ENCODE measurements at places on chromosomes 12 and 14.

- DNase-seq: no peak
Observed at GRCh38 chr14:78090864-78091263, 79.3 kb upstream of the NRXN3 start.

DNA sequence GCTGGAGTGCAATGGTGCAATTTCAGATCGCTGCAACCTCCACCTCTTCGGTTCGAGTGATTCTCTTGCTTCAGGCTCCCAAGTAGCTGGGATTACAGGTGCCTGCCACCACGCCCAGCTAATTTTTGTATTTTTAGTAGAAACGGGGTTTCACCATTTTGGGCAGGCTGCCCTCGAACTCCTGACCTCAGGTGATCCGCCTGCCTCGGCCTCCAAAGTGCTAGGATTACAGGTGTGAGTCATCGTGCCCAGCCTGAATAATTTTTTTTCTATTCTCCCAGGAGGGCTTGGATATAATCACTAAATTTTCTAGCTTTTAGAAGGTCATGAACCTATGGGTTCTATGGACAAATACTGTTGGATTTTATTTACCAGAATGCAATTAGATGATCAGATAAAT, 44.7 kb upstream of the GNPNAT1 start:
- no peak for DNase-seq

DNA sequence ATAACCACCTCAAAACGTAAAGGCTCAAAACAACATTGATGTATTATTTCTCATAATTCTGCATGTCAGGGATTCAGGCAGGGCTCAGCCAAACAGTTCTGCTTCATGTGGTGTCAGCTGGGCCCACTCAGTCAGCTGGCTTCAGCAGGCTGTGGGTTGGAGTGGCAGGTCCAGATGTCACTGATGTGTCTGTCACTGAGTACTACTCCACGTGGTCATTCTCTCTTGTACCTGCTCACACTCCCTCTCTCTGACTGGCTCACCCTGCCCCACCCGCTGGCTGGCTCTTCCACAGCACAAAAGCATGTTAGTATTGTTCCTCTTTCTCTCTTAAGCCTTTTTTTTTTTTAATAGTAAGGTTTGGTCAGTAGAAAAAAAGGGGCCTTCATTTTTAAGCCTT, 182.4 kb downstream of the DICER1 start:
- no peak for DNase-seq

DNA sequence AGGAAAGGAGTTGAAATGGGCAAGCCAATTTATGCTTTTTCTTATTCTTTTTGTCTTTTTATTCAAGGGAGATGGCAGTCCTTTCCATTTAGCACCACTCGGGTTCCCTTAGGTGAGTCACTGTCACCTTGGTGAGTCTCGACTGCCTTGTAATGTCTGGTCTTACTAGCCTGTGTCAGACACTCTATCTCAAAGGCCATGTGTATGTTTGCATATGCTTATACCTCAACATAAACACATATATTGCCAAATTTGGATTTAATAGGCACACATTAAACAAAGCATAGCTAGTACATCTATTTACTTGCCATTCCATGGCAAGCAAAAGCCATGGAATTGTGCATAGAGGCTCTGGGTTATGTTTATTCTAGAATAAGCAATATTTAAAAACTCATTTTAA, 624.9 kb upstream of the FOXG1 start:
- DNase-seq: no peak

- no peak for DNase-seq
Observed at GRCh38 chr12:49094975-49095365, 369 bp upstream of the DHH start.

- no peak for DNase-seq
Observed at GRCh38 chr12:128909653-128910052, 56.4 kb downstream of the GLT1D1 start.

DNA sequence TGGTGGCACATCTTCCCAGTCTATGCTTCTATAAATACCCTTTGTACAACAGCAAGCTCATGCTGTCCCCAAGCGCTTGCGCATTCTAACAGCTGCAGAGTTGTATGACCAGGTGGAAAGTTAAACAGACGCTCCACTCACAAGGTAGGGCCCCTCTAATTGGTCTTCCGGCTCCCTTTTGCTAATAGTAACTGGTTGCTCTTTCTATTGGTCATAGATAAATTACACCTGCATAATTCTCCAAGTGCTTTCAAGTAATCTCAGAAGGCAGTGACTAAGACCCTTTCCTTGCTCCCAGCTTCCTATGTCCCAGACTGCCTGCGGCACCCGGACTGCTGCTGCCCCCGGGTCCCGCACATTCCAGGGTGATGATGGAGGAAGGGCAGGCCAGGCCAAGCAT, 6.1 kb upstream of the TSPAN9 start:
- DNase-seq: no peak

DNA sequence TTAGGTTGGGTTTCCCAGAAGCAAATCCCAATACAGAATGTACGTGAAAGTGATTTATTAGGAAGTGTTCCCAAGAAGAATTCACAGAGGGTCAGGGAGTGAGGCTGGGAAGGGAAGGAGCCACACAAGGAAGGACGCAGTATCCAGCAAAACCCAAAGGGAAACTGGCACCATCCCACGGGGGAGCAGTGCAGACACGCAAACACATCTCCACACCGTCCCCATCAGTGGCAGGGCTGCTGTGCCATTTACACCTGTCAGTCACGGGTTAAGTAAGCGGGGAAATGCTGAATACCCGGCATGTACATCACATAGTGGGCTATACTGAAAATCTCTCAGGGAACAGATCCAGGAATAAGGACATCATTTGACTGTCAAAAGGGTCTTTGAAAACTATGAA, 93.9 kb downstream of the SLC38A1 start:
- DNase-seq: no peak

- no peak for DNase-seq
Observed at GRCh38 chr14:95472819-95473251, 43.6 kb downstream of the SYNE3 start.

GRCh38 chr12:3219233-3219632, 142.1 kb downstream of the TSPAN9 start:
- no peak for DNase-seq

GRCh38 chr12:63814146-63814772, 30.2 kb upstream of the SRGAP1 start:
- no peak for DNase-seq

GRCh38 chr12:110561471-110562201, 21.5 kb downstream of the PPTC7 start:
- DNase-seq: no peak

DNA sequence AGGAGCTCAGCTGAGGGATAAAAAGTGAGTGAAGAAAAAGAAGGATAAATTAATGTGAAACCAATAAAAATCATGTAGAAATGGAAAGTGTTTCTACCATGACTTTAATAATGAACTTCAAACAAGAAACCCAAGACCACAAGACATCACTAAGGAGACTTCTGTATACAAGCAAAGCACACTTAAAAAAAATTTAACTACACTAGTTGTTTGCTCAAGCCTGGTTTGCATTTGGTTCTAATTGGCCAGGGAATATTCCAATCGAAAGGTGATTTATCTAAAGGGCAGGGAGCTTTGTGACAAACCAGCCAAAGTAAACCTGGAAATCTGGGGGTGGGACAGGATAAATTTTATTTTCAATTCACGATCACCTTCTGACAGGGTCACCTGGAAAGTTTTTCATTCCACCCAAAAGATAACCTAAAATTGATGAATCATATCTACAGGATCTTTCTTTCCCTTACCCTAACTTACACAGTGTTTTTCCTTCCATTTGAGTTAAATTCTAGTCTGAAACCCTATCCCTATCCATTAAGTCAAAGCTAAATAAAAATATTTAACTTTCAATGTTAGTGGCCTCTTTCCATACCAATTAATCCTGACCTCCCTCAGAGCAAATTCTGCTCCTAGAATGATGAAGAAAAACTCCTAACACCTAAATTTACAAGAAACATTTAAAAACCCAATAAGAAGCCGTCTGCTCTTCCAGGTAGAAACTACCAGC, 2.6 kb downstream of the EGLN3 start:
- DNase-seq: no peak

DNA sequence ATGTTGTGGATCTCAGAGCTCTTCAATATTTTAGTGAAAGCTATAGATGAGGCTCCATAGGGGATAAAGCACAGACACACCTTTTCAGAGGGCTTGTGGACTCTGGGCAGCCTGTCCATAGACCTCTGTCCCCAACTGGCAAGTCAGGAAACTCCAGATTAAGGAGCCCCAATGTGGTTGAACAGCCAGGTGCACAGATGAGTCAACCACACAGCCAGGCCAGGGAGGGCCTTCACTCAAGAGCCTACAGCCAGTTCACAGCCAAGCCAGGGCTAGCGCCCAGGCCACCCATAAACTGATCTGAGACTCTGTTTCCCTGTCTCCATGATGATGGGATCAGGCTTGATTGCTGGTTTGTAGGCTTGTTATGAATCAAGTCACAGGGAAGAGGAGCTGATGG, 1.0 kb upstream of the BDKRB2 start:
- no peak for DNase-seq
